ENCODE measurements at places on chromosomes 3 and 15.

DNA sequence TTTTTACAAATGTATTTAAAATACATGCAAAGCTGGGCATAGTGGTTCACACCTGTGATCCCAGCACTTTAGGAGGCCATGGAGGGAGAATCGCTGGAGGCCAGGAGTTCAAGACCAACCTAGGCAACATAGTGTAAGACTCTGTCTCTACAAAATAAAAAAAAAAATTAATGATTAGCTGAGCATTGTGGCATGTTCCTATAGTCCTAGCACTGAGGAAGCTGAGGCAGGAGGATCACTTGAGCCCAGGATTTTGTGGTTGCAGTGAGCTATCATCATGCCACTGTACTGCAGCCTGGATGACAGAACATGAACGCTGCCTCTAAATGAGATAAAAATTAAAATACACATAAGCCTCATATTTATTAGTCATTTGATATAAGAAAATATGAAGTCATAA, 142.8 kb downstream of the TCF12 start:
- no peak for DNase-seq

GRCh38 chr15:25433118-25433865, 5.5 kb downstream of the UBE3A start:
- DNase-seq, result no peak

GRCh38 chr3:158260392-158260791, 150.5 kb downstream of the RSRC1 start:
- no peak for DNase-seq

- DNase-seq, result no peak
Measured at GRCh38 chr3:175805825-175806224, 946.7 kb downstream of the NAALADL2 start.

DNA sequence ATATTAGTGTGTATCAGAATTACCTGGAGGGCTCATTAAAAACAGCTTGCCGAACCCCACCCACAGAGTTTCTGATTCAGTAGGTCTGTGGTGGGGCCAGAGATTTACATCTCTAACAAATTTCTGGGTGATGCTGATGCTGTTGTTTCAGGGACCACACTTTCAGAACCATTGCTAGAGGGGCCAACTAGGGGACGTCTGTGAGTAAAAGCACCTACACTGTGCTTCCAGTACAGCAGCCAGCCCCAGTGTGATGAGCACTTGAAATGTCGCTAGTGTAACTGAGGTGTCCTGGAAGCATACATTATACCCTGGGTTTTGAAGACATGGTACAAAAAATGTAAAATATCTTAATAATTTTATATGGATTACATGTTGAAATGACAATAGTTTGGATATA, 33.0 kb downstream of the AGTR1 start:
- DNase-seq, result no peak

DNA sequence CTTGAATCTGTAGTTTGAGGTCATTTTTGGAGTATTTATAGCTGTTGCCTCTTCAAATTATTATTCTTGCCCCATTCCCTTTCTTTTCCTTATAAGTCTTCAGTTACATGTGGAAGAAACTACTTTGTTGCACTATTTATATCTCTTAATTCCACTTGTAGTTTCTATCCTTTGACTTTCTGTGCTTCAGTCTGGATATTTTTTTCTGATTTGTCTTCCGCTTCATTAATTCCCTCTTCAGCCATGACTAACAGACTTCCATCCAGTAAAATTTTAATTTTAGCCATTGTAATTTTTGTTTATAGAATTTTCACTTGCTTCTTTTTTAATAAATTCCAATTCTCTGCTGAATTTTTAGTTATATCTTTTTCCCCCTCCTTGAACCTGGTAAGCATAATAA, 15.7 kb upstream of the VEPH1 start:
- no peak for DNase-seq

DNA sequence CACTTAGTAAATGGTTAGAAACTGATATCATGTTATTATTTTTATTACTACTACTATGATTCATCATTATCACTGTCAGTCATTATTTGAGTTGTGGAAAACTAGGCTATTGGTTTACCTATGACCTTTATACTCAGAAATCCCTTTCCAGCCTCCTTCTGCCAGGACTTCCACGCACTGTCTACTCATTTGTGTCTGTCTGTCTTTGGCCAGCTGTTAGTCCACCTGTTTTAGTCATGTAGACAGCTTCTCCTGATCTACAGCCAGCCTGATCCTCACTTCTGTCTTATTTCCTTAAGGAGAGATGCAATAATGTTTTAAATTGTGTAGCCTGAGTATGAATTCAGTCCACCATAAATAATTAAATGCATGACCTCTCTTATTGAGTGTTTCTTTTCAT, 162.8 kb downstream of the EPHA3 start:
- DNase-seq, result no peak

DNA sequence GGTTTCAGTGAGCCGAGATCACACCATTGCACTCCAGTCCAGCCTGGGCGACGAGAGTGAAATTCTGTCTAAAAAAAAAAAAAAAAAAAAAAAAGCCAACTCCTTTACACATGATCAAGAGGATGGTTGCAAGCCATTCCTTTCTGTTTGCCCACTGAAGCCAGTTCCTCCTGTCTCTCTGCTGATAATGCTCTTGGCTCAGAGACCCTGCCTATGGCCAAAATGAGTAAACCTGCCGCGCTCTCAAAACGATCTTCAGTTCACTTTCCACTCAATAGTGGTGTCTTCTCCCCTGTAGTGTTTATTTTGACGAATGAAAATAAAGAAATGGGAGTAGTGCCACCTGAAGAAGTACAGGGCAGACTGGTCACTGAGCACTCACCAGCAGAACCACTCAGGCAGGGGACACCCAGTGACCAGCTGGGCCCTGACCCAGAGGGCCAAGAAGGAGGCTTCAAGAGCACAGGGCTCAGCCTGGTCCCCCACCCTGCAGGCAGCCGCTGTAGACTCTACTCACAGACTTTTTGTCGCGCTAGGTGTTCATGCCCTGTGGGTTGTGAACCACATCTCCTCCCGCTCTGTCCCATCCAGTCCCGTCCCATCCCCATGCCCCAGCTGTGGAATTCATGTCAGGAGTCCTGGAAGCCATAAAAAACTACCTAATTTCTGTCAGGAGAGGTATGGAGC, 23.6 kb downstream of the GRAMD2A start:
- DNase-seq, result no peak

DNA sequence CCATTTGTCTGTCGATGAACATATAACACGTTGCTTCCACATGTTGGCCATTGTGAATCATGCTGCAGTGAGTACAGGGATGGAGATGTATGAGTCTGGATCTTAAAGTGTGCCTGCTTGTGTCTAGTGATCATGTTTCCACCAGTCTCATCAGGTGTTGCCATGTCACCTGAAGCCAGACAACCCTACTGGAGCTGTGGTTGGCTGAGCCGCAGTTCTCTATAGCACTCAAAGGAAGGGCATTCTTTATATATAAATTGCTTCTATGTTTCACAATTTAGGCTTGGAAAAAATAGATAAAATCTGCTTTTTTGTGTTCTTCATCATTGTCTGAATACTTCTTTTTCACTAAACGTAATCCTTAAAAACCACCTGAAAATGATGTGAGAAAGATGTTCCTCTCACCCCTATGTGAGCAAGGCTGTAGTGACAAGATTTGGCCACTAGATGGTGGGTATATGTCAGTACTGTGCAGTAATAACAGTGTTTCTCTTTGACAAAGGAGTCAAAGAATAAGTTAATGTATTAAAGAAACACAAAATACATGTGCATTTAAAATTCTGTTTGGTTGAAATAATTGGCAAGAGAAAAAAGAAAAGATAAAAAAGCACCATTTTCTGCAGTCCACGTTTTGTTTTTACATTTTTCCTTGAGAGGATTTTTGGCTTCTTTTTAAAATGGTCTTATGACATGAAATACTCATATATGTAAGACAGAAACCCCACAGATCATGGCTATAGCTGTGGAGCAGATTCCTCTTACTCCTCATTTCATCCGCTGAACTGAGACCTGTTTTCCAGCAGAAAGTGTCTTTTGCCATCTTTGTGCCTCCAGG, 394.5 kb upstream of the DPPA4 start:
- DNase-seq, result peak; percentile 51

DNA sequence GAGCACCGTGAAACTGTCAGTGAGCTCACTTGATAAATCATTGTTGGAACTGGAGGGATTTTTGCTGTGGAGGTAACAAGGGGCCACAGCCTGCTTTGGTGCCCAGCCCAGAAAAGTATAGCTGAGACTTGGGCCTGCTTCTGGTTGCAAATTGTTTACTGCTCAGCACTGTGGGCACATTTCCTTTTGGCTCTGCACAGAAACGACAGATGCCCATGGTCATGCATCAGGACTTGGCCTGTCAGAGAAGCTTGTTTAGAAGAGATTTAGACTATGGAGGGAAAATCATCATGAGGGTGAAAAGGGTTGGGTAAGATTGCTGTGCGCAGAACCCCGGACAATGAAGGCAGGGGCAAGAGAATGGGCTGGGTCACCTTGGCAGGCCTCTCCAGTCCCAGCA, 286.1 kb upstream of the CTNNB1 start:
- DNase-seq, result no peak

DNA sequence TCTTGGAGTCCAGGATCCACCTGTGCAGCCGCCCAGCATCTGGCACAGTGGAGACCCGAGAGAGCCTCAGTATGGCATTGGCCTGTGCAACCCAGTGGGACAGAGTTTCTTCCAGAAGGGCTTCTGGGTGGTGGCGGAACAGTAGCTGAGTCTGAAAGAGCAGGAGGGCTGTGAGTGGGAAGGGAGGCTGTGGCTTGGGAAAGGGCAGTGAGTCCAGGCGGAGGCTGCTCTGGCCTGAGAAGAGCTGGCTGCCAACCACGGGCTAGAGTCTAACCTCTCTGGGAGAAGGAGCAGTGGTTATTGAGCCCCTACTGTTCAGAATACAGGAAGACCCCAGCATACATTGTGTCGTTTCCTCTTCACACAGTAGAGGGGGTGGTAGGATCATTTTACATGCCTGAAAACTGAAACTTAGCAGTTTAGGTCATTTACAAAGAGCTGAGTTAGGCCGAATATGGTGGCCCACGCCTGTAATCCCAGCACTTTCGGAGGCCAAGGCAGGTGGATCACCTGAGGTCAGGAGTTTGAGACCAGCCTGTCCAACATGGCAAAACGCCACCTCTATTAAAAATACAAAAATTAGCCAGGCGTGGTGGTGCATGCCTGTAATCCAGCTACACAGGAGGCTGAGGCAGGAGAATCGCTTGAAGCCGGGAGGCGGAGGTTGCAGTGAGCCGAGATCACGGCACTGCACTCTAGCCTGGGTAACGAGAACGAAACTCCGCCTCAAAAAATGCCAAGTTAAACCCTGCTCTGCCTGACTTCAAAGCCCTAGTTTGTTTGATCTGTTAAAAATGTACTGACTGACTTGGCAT, 3.2 kb downstream of the AEN start:
- peak; percentile 37 for DNase-seq

- DNase-seq, result no peak
Measured at GRCh38 chr15:40749151-40749630, 5.9 kb downstream of the RMDN3 start.

GRCh38 chr3:38475716-38476115, 20.4 kb upstream of the EXOG start:
- DNase-seq, result no peak

DNA sequence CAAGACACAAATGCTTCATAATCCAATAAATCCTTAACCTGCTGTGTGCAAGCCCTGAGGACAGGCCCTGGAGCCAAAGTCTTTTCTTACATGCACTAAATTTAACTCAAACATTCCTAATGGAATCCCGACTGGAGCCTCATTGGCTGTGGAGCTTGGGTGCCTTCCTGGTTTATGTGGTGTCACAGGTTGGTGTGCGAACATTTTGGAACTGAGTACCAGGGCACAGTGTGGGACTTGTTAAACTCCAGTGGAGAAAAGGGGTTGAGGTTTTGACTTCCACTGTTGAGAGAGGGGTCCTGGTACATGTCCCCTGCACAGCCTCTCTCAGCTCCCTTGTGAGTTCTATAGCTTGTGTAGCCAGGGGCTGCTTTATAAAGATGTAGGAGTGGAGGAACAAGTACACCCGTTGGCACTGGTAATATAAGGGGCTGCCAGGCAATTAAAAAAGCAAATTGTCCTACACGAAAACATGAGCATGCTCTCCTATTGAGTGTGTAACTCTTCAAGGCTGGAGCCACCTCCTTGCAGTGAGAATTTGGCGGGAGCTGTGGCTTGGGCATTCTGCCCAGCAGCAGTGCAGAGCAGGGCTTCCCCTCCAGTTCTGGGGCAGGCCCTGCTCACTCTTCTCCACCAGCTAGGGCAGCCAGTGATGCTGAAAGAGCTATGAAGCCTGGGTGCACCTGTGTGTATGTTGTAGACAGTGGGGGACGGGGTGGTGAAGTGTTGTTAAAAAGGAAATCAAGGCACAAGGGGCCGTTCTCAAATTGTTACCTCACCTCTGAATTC, 218.1 kb downstream of the CLSTN2 start:
- DNase-seq, result no peak

- no peak for DNase-seq
Measured at GRCh38 chr15:95016511-95017229, 785.3 kb downstream of the MCTP2 start.

- DNase-seq, result no peak
Measured at GRCh38 chr3:139107424-139108252, 62.9 kb upstream of the PRR23C start.

DNA sequence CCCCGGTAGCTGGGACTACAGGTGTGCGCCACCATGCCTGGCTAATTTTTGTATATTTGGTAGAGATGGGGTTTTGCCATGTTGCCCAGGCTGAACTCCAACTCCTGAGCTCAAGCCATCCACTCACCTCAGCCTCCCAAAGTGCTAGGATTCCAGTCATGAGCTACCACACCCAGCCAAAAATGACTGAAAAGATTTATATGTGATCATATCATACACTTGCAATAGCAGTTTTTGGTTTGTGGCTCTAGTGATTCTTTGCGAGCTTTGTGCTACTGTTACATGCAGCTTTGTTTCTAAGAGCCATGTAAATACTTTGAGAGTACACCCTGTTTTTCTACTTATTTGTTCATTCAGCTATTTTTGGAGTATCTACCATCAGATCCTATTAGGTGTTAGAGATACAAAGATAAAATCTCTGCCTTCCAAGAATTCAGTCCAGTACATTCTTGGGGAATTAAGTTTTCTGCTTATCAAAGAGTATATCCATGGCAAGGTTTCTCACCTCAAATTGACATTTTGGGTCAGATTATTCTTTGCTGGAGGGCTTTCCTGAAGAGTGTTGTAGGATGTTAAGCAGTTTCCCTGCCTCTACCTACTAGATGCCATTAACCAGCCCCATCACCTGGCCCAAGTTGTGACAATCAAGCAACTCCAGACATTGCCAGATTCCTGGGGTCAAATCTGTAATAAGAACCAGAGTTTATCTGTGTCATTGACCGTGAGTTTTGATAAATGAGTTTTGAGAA, 15.0 kb downstream of the SNAP23 start:
- DNase-seq, result no peak
